ENCODE measurements at places on chromosomes 2 and 18.

DNA sequence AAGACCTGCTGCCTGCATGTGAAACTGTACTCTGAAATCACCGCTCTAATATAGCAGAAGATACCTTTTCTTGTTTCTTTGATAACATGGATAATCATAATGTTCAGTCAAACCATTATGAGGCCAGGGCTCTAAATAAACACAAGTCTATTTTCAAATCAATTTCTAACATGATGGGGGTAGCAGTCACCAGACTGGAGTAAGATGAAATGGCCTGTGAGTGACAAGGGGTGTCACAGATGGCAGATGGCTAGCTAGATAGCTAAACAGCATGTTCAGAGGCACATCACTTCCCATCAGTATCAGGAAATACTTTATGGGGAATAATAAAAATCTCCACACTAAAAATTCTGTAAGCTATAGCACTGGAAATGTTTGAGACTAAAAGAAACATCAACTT, 14.0 kb downstream of the MBD2 start:
- no peak for DNase-seq

DNA sequence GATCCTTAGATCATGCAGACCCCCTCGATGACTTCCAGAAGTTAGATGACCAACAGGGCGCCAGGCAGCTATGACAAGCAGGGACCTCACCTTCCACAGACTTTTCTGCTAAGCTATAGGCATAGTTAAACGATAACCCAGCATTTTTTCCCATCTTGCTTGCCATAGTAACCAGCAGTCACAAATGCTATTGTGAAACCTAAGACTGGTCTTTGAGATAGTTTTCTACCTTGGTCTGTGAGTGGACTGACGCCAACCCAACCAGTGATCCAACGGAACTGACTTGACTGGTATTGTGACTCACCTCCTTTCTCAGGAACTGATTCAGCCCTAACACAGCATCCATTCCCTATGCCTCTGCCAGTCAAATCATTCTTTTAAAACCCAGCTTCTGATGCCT, 361.2 kb downstream of the LRRTM4 start:
- no peak for DNase-seq

- no peak for DNase-seq
Observed at GRCh38 chr2:97735161-97735561, 21.8 kb downstream of the ZAP70 start.

DNA sequence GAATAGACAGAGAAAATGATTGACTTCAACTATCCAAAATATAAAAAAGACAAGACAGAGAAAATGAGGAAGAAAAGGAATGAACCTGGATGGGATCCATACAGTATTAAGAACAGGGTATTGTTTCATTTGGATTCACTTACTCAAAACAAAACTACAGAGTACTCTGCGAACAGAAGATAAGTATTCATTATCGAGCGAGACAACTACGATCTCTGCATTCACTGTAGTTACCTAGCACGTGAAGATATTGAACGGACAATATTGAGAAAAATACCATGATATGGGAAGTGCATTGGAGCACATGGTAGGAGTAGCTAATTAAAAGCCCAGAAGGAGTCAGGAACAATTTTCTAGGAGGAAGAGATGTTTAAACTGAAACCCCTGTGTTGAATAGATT, 1.0 kb upstream of the ORC2 start:
- no peak for DNase-seq

- DNase-seq: no peak
Observed at GRCh38 chr2:36468463-36469105, 113.0 kb downstream of the CRIM1 start.

GRCh38 chr18:13216092-13216582, 2.4 kb upstream of the LDLRAD4 start:
- DNase-seq: peak; percentile 89

GRCh38 chr18:37260367-37261093, 305.1 kb downstream of the CELF4 start:
- no peak for DNase-seq

DNA sequence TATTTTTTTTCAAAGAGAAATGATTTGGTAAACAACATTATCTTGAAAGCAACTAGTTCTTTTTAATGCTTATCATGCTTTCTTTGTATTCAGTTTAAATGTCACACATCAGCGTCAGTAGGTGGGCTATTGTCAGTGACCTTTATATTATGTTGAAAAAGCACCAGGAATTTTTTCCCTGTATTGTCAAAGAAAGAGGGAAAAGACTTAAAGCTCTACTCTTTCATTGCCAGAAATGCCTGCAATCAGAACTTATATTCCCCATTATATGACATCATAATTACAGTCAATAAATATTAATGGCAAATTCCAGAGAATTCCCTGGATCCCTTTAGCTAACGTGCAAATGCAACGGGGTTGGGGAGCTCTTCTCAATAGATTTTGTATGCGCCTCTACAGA, 353.9 kb downstream of the CDH2 start:
- DNase-seq: no peak

DNA sequence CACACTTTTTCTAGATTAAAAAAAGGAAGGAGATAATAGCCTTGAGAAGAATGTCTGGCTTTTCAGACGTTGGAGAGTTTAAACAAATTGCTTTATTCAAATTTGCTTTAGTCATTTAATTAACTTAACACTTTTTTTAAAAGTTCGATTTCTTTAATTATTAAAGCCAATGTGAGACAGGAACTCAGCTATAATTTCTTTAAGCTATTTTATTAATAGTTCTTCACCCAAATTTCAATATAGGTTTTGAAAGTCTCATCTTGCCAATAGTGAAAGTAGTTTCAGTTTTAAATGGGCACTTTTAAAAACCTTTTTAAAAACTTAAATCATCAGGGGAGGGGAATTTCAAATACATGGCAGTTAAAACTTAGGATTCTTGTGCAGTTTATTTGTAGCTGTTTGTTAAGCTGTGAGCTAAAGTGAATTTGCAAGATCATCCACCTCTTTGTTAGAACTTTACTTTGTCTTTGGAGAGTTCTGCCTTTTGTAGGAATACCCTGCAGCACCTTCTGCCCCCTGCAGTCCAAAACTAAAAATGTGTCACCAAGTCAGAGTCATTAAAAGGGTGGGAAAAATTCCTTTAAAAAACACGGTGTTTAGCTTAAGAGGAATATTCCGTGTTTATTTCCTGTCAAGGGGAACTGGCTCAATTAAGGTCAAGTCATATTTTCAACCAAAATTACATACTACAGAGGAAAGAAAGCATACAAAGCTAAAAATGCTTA, 4.6 kb downstream of the TGIF1 start:
- no peak for DNase-seq

- DNase-seq: no peak
Observed at GRCh38 chr2:231720987-231721966, 13.0 kb downstream of the PTMA start.

GRCh38 chr18:46054956-46055837, 16.9 kb downstream of the PSTPIP2 start:
- DNase-seq: no peak

- no peak for DNase-seq
Observed at GRCh38 chr2:144429396-144430112, 90.4 kb downstream of the ZEB2 start.

- DNase-seq: no peak
Observed at GRCh38 chr18:47331026-47331425, 79.6 kb upstream of the SKOR2 start.

DNA sequence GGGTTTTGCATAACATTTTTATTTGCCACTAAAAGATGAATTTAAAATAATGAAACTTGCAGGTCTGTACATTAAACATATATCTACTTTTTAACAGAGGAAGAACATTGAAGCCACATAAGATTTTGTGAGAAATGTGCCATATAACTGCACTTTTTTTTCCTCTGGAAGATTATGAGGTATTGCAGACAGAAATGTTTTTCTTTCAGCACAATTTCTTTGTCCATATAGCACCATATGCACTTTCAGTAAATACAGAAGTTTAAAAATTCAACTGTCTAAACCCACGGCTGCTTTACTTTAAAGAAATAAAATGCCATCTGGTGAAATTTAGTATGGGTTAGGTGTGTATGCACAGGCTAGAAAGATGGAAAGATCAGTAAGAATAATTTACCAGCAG, 470 bp upstream of the FAP start:
- no peak for DNase-seq

DNA sequence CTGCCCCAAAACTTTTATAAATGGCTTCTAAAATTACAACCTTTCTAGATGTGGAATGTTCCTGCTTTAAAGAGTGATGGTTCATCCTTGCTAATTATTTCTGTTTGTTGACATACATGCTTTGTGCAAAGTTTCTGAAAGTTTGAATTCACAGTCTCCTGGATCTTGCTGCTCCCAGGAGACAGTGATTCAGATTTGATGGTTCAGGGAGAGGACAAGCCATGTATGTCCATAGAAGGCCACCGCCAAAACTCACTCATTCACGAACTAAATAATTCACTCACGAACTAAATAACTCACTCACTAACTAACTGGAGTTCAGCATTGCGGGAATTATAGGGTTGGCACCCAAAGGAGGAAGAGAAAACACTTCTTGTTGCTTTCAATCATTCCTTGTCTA, 416.5 kb upstream of the ZEB2 start:
- DNase-seq: no peak

DNA sequence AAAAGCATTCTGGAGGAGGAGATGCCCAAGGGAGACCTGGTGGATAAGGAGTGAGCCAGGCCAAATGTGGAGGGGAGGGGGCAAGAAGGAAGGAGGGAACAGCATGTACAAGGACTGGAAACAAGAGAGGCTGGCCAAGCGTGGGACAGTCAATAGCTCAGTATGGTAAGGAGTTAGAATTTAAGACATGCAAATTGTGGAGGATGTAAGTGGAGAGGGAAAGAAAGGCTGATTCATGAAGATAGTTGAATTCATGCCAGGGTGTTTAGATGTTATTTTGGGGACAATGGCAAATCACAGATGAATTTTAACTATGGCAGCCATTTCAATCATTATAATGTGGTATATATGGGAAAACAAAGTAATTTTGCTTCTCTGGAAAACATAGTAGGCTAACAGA, 462.3 kb downstream of the MEIS1 start:
- no peak for DNase-seq

DNA sequence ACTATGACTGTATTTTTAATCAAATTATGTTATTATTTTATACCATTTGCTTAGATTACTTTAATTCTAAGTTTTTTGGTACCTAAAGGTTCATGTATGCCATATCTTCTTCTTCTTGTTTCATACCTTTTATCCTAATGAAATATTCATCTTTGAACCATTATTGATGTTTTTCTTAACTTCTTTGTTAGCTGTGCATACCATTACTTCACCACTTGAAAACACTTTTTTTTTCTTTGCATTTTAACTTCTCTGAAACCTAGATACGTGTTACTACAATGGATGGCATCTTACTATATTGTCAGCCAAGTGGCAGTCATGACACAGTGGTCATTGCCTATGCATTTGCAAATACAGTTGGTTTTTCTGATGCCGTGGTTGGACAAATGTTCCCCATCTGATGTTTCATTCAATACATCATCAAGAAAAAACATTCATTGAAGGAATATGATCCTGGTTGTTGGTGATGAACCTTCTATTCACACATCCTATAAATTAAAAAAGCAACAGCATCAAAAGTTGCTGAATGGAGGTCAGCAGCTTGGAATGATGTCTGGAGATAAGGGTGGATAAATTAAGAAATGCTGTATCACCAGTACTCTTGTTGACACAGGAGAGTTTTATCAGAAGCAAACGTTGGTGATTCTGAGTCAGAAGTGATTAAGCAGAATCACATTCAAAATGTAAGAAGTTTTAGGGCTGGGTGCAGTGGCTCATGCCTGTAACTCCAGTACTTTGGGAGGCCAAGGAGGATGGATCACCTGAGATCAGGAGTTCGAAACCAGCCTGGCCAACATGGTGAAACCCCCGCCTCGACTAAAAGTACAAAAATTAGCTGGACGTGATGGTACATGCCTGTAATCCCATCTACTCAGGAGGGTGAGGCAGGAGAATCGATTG, 7.4 kb downstream of the IL36A start:
- DNase-seq: no peak

DNA sequence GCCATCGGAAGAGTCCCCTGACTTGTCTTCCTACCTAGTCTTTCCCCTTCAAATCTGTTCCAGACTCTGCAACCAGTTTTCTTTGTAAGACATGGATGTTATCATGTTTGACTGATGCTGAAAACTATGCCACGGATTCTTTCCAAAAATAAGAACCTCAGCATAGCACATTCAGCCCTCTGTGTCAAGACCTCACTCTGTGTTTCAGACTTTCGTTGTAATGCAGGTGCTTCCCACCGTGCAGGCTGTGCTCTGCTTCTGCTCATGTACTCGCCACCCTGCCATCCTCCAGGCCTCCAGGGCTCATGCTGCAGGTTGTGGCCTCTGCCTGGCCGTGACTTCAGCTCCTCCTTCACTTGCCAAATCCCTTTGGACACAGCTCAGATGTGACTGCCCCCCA, 347.0 kb upstream of the RAB12 start:
- no peak for DNase-seq
